ENCODE measurements at places on chromosomes 12 and 14.
A peak's percentile ranks its signal among the peaks of the same experiment; 100 is the strongest.

- DNase-seq, result no peak
Observed at GRCh38 chr12:62971769-62972525, 37.0 kb upstream of the PPM1H start.

- DNase-seq, result no peak
Observed at GRCh38 chr12:16531621-16532020, 74.3 kb downstream of the LMO3 start.

GRCh38 chr14:56108057-56108456, 10.2 kb upstream of the PELI2 start:
- no peak for DNase-seq

GRCh38 chr14:29584992-29585391, 342.7 kb downstream of the PRKD1 start:
- DNase-seq, result peak; percentile 6

DNA sequence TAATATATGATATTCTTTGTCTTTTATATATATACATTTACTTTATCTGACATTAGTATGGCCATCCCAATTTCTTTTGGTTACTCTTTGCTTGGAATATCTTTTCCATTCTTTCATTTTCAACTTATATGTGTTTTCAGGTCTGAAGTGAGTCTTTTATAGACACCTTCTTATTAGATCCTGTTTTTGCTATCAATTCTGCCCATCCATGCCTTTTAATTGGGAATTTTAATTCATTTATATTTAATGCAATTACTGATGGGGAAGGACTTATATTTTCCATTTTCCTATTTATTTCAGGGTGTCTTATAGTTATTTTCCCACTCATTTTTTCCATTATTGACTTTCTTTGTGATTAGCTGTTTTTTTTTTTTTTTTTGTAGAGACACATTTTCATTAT, 43.4 kb downstream of the GABARAPL1 start:
- no peak for DNase-seq

- DNase-seq, result no peak
Observed at GRCh38 chr12:42812871-42813270, 223.3 kb upstream of the PRICKLE1 start.

GRCh38 chr12:15152868-15153267, 68.3 kb downstream of the RERG start:
- no peak for DNase-seq

DNA sequence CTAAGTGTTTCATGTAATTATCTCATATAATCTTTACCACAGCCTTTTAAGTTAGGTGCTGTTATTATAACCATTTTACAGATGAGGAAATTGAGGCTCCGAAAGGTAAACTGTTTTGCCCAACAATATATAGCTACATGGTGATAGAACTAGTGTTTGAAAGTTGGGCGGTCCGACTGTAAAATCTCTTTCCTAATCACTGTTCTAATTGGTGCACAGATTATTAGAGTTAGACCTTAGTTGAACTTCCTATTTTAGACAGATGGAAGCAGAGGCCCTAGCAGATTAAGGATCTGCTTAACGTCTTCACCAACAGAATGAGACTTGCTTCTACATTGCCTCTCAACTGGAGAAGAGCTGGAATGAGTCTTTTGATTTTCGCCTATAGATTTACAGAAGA, 30.0 kb upstream of the DUSP6 start:
- DNase-seq, result no peak

DNA sequence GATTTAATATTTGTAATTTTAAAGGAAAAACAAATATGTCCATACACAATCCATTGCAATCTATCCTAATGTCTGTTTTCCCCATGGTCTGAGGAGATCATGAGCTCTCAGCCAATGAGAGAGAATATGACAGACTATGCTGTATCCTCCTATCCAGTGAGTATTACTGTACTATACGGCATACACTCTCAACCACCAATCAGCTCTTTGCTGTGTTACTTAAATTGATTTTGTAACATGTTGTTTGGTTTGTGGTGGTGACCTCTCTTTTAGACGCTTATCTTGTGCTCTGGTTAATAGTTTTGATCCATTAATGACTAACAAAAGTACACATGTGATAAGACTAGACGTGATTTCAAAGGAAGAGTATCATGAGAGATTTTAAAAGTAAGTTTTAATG, 231.5 kb upstream of the FOXN3 start:
- DNase-seq, result no peak

- no peak for DNase-seq
Observed at GRCh38 chr12:84201976-84202375, 710.6 kb downstream of the SLC6A15 start.

DNA sequence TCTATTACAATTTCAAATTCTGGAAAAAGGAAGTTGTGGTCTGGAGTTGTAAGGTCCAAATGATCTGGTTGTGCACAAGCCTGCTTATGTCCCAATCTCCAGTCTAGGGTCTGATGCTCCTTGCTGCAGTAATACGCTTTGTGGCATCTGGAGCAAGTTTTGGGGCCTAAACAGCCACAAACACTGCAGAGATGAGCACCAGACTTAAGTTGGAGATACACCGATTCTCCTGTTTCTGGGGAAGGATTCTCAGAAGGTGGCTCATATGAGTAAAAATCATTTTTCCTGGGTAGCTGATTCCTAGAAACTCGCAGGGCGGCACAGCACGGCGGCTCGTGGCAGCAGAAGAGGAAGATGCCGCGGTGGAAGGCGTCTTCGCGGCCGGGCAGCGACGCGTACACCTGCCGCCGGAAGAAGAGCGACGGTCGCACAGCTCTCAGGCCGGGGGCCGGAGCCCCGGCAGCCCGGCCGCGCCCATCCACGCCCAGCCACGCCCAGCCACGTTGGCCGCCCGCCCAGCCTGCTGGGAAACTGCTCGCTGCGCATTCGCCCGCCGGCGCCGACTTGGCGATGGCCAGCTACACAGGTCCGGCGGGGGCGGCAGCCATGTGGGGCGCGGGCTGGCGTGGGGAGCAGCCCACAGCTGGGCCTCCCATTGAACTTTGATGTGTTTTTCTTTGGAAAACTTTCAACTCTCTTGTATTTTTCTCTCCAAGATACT, 129.0 kb downstream of the ASCL4 start:
- peak; percentile 36 for DNase-seq

Measured in neural crest cell (in vitro differentiated cells).